ENCODE measurements at places on chromosomes 11 and 22. TPM values are rescaled to one million over a fixed set of nuclear protein-coding genes. Genes with fewer than 3 reads are reported as not detected.

HEPHL1 gene
- total RNA-seq = not detected

PACSIN3 gene
- 32.7 TPM for total RNA-seq

BATF2 gene
- total RNA-seq = 0.21 TPM

IRAG1 gene
- 236 TPM for total RNA-seq

MICAL3 gene
- total RNA-seq = 36.9 TPM

POTEH gene
- not detected for total RNA-seq

HMOX1 gene
- 27.1 TPM for total RNA-seq

DNA sequence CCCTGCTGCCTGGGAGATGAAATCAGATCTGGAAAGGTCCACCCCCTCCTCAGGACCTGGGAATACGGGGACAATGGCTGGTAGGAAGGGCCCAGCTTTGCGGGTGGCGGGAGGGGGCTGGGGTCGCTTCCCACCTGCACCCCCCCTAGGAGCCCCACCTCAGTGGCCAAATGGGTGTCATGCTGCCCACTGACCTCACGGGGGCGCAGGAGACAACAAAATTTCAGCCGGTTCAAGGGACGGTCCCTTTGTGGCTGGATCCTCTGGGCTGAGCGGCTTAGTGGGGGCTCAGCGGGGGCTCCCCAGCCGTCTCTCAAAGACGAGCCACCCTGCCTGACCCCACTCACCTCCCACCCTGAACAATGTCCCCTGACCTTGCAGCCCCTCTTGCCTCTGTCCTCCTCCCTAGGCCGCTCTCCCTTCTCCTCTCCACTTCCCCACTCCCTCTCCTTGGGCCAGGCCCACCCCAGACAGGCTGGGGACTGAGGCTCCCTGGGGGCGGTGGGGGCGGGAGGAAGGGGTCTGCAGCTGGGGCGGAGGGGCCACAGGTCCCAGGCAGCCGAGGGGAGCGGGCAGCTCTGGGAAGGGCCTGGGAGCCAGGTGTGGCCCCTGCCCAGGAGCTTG lies 39.3 kb upstream of the H19 start:
- H3K36me3 ChIP-seq = no peaks in the 10 kb centered on the region
- DNase-seq = no peak
- no peak overlapping the region for H3K4me3 ChIP-seq
- H3K27me3 ChIP-seq = no peaks in the 10 kb centered on the region

- no peak overlapping the region for H3K27ac ChIP-seq
- no peak overlapping the region for H3K4me3 ChIP-seq
- H3K4me1 ChIP-seq = no peaks in the 10 kb centered on the region
- H3K36me3 ChIP-seq = no peaks in the 10 kb centered on the region
- no peaks in the 10 kb centered on the region for H3K27me3 ChIP-seq
Measured at GRCh38 chr11:32671051-32671450, 87.4 kb downstream of the EIF3M start.

DNA sequence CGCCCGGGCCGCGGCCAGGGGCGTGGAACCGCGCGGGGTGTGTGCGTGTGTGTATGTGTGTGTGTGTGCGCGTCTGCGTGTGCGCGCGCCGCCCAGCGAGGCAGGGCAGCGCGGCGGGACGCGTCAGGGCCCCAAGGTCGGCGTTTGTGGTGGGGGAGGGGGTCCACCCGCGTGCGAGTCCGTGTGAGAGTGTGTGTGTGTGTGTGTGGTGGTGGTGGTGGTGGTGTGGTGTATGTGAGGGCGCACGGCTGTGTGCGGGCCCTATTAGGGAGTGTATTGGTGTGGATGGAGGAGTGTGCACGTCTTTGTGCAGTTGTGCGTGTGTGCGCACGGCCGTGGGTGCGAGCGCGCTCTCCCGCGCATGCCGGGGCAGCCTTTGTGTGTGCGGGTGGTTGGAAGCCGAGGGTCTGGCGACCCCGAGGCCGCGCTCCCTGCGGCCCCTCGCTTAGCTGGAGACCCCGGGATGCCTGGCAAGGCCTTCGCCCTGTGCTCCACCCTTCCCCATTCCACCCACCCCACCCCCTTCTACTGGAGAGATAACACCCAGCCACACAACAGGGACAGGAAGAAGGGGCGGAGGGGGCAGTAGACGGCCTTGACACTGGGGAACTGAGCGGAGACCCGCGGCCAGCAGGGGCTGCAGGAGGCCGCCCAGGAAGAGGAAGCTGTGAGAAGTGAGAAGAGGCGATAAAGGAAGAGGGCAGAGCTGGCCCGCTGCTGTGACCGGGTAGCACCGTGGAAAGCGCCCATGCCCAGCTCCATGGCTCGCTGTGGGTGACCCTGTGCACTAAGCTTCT lies 528 bp upstream of the ARRB1 start:
- no peaks in the 10 kb centered on the region for H3K27me3 ChIP-seq
- peak overlapping the region; percentile 92 for H3K4me3 ChIP-seq
- peak overlapping the region; percentile 46 for H3K27ac ChIP-seq
- DNase-seq = no peak
- H3K36me3 ChIP-seq = no peaks in the 10 kb centered on the region
- H3K4me1 ChIP-seq = peaks cover 16% of the 10 kb centered on the region

GRCh38 chr22:22387386-22387736 lies 121.2 kb downstream of the ZNF280B start:
- no peaks in the 10 kb centered on the region for H3K36me3 ChIP-seq
- H3K27me3 ChIP-seq = no peaks in the 10 kb centered on the region
- H3K4me3 ChIP-seq = no peak overlapping the region
- H3K27ac ChIP-seq = no peak overlapping the region
- DNase-seq = no peak

- DNase-seq = no peak
- H3K36me3 ChIP-seq = peaks cover 63% of the 10 kb centered on the region
- no peaks in the 10 kb centered on the region for H3K4me1 ChIP-seq
- H3K27me3 ChIP-seq = no peaks in the 10 kb centered on the region
- H3K27ac ChIP-seq = peak overlapping the region; percentile 50
- no peak overlapping the region for H3K4me3 ChIP-seq
Measured at GRCh38 chr11:61369372-61370348, 7.5 kb downstream of the TMEM138 start.

- H3K27ac ChIP-seq = peak overlapping the region; percentile 6
- no peaks in the 10 kb centered on the region for H3K27me3 ChIP-seq
- no peaks in the 10 kb centered on the region for H3K36me3 ChIP-seq
- H3K4me3 ChIP-seq = no peak overlapping the region
- peak; percentile 85 for DNase-seq
Measured at GRCh38 chr11:914747-915501, 4.3 kb upstream of the CHID1 start.

DNA sequence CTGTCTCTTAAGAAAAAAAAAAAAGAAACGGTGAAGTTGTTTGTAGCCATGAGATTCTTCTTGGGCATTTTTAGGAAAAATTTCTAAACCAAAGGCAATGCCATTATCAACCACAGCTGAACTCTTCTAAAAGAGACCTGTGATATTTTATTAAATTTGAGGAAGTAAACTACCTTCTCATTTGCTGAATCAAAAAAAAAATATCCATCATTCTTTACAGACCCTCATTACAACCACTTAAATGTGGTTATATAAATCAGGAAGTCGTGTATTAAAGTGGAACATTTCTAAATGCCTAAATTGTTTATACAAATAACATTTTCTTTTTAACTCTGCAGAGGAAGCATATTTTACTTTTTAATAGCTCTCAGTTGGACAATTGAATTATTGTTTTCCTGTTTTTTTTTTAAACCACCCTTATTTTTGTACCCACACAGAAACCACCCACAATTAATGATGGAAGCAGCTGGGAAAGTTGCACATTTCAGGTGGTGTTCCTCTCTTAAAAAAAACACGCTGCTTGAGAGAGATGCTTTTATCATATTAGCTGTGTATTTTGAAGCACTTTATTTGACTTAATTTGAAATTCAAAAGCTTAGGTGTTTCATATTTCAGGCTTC lies 91.2 kb downstream of the ARHGAP42 start:
- DNase-seq = no peak
- no peaks in the 10 kb centered on the region for H3K36me3 ChIP-seq
- no peaks in the 10 kb centered on the region for H3K4me1 ChIP-seq
- no peak overlapping the region for H3K4me3 ChIP-seq
- H3K27me3 ChIP-seq = no peaks in the 10 kb centered on the region

DNA sequence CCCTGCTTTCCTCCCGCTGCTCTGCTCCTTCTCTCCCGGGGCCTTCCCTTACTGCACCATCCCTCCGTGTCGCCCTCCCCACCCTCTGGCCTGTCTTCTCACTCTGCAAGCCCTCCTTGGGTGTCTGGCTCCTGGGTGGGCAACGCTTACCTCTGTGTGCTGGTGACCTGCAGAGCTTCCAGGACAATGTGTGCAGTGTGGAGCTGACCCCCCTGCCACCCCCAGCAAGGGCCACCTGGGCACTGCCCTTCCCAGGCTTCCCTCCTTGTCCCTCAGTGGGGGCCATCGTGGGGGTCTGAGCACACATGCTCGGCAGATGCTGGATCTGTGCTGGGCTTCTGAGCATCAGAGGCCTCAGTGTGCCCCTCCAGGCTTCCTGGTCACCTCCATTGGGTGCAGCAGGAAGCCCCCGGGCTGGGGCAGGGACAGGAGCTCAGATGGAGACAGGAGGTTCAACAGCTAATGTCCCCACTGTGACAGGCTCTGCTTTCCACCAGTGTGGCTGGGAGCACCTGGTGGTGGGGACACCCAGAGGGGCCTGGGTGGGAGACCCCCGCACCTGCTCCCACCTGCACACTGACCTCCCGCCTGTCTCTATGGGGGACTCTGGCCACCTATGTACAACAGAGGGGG lies 7.8 kb upstream of the BRSK2 start:
- H3K4me1 ChIP-seq = no peaks in the 10 kb centered on the region
- H3K4me3 ChIP-seq = no peak overlapping the region
- no peak for DNase-seq
- no peaks in the 10 kb centered on the region for H3K27me3 ChIP-seq
- no peak overlapping the region for H3K27ac ChIP-seq

GRCh38 chr22:48042621-48043395 lies 1280.4 kb downstream of the TBC1D22A start:
- no peaks in the 10 kb centered on the region for H3K4me1 ChIP-seq
- no peak overlapping the region for H3K4me3 ChIP-seq
- H3K27ac ChIP-seq = no peak overlapping the region
- no peak for DNase-seq

DNA sequence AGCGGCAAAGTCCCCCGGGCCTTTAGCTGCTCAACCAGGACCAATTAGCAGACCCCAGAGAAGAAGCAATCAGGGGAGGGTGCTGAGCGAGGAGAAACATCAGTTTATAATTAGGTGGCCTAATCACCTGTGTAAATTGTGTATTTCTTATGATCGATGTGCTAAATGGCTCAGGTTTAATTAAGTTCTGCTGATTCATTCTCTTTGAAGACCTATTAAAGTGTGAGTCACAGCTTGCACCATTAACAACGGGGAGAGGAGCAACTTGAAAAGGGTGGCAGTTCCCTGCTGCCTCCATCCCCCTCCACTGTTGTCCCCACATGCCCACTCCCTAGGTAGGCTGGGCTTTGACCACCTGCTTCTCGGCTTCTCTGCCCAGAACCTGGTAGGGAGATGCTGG lies 10.7 kb downstream of the ISX start:
- no peaks in the 10 kb centered on the region for H3K27me3 ChIP-seq
- no peaks in the 10 kb centered on the region for H3K4me1 ChIP-seq
- no peak overlapping the region for H3K4me3 ChIP-seq
- no peak overlapping the region for H3K27ac ChIP-seq
- H3K36me3 ChIP-seq = no peaks in the 10 kb centered on the region

GRCh38 chr11:85088286-85088685 lies 538.9 kb downstream of the DLG2 start:
- no peak for DNase-seq
- no peak overlapping the region for H3K27ac ChIP-seq
- H3K4me3 ChIP-seq = no peak overlapping the region
- no peaks in the 10 kb centered on the region for H3K4me1 ChIP-seq
